SK-N-DZ (cell line): ENCODE measurements at places on chromosomes 16 and 17.

- DNase-seq, result no peak
Observed at GRCh38 chr17:15955793-15956541, 11.0 kb downstream of the ADORA2B start.

DNA sequence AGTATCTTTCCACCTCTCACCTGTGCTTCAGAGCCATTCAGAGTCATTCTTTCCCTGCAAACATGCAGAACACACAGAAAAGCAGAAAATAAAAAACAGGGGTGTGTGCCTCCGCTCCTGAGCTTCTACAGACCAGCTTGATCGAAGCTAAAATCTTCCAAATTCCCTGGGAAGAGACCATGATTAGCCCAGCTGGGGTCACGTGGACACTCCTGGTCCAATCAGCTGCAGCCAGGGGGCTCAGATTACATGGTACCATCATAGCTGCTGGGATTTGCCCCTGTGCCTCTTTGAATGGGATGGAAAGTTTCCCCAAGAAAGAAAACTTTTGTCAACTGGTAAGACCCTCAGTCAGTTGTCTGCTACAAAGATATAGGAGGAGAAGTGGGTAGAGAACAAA, 159.9 kb downstream of the TMEM114 start:
- DNase-seq, result no peak

DNA sequence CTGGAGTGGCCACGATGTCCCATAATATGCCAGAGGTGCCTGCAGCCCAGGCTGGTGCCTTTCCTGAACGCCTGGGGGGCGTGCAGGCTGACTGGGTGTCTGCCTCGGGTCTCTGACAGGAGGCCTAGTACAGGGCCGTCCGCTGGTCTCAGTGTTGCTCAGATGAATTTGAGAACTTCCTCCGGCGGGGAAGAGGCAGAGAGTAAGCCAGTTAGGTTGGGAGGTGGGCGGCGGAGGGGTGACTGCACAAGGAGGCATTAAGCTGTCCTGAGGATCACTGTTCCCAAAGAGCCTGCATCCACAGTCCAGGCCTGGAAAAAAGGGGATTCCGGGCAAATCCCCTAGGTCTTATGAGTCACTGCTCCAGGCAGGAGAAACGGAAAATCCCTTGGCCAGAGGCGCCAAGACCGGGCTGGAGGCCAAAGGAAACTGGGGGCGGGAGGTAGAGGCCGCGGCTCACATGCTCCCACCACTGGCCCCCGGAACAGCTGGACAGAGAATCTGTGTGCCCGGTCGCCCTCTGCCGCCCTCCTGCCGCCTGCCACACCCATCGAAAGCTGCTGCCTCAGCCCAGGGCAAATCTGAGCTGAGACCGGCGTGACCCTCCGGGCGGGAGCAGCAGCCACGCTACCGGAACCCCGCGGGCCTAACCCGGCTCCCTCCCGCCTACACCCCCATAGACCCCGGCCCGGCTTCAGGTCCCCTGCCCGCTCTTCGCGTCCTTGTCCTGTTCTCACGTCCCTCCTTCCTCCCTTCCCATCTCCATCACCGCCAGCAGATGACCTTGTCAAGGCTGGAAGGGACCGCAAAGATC, 1.2 kb downstream of the TRIM47 start:
- DNase-seq, result peak; percentile 57

DNA sequence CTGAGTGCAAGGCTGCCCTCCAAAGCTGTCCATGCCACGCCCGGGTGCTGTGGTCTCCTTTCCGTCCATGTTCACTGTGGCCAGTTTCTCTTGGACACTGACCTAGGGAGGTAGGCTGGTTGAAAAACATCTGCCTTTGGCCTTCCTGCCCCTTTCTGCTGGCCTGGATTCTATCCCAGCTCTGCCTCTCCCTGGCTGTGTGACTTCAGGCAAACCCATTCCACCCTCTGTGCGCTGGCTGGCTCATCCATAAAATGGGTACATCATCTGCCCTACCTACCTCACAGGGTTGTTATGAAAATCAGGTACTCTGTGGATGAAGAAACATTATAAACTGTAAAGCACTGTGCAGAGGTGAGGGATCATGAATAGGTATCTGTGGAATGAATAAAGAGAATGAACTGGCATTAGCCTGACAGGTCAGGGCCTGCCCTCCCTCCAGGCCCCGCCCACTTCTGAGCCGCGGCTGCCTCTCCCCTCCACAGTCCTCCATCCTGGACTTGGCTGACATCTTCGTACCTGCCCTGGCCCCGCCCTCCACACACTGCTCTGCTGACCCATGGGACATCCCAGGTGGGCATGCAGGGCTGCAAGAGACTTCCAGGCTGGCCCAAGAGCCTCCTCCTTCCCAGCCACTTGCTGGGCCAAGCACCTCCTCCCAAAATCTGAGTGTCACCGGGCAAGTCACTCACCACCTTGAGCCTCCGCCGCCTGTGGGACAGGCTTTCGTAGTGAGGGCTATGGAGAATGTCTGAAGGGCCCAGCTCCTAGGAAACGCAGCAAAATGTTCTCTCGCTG, 7.0 kb upstream of the SPATA20 start:
- no peak for DNase-seq

DNA sequence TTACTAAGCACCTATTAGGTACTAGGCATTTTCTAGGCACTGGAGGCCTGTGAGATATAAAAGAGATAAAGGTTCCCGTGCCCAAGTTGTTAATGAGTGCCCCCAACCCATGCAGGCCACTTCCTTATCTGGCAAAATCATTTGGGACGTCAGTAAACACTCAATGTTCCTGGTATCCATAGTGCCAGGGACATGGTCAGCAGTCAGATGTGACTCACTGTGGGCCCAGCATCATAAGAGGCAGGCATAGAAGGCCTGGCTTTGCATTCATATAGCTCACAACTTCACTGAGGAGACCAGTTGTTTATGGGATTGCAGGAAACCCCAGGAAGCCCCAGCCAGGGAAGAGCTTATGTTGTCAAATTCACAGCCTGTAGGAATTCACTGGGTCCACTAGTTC, 81.1 kb downstream of the MRC2 start:
- no peak for DNase-seq

DNA sequence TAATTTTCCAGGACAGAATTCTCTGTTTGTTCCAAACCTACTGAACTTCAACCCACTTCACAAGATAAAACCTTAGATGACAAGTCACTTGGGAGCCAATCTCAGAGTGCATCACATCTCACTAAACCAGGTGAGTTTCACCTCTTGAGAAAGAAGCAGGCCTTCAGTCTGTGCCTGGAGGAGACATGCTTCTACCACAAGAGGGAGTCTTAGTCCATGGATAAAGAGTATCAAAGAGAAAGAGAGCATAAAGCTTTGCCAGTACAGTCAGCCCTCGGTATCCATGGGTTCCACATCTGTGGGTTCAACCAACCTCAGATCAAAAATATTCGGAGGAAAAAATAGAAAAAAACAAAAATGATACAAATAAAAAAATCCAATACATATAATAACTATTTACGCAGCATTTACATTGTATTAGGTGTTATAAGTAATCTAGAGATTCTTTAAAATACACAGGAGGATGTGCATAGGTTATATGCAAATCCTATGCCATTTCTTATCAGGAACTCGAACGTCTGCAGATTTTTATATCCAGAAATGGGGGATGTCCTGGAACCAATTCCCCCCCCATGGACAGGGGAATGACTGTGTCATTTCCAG, 37.7 kb downstream of the DUSP14 start:
- peak; percentile 48 for DNase-seq

GRCh38 chr16:15948532-15949209, 745 bp upstream of the ABCC1 start:
- no peak for DNase-seq
